Cardiac fibroblast (primary cell): ENCODE measurements at places on chromosomes 3 and 15.

- DNase-seq: no peak
Measured at GRCh38 chr3:83039422-83039821, 1278.0 kb upstream of the GBE1 start.

DNA sequence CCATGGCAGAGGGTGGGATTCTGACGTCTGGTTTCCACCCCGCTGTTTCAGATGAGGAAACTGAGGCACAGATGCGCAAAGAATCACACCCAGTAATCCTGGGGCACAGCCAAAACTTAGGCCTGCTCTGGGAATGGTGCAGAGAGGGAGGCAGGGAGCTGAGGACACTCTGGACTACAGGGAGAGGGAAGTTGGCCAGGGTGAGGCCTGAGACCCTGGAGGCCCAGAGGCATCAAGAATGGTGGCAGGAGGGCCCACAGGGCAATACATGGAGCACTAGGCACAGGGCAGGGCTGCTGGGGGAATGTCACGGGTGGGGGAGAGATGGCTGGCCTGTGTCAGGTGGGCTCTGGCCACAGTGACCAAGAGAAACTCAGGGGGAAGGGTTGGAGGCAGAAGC lies 63.6 kb downstream of the TLE3 start:
- DNase-seq: no peak

- DNase-seq: peak; percentile 95
Measured at GRCh38 chr15:38996111-38996631, 431.6 kb upstream of the RASGRP1 start.

GRCh38 chr3:40128166-40128565 lies 181.3 kb upstream of the EIF1B start:
- DNase-seq: no peak

DNA sequence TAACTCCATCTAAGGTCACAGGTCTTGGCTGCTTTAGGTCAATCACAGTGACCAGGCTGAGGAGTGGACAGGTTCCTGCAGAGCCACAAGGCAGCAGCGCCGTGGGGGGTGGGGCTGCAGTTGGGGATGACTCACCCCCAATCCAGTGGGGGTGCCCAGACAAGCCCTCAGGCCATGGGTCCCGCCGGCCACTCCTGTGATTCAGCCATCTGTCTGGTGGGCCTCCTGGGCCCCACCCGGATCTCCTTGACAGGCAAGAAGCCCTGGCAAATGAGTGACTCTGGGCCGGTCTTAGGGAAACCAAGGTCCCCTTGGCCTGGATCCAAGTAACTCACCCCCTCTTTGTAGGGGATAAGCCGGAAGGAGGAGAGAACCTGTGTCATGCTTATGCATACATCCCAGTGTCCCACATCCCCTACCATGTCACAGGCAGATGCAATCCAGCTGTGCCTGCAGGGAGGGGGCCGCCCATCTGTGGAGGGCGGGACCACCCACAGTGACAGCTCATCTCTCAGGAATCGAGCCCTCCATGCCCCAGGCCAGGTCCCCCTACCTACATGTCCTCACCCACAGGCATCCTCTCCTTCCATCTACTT lies 495 bp upstream of the COL7A1 start:
- DNase-seq: peak; percentile 59

- no peak for DNase-seq
Measured at GRCh38 chr3:121992601-121993560, 29.2 kb downstream of the ILDR1 start.

- DNase-seq: no peak
Measured at GRCh38 chr3:108599677-108600409, 10.3 kb downstream of the DZIP3 start.

- no peak for DNase-seq
Measured at GRCh38 chr3:179244878-179245277, 6.0 kb downstream of the KCNMB3 start.

- DNase-seq: no peak
Measured at GRCh38 chr3:136624894-136625815, 127.0 kb downstream of the STAG1 start.

- DNase-seq: no peak
Measured at GRCh38 chr15:77573802-77574201, 58.9 kb downstream of the LINGO1 start.

DNA sequence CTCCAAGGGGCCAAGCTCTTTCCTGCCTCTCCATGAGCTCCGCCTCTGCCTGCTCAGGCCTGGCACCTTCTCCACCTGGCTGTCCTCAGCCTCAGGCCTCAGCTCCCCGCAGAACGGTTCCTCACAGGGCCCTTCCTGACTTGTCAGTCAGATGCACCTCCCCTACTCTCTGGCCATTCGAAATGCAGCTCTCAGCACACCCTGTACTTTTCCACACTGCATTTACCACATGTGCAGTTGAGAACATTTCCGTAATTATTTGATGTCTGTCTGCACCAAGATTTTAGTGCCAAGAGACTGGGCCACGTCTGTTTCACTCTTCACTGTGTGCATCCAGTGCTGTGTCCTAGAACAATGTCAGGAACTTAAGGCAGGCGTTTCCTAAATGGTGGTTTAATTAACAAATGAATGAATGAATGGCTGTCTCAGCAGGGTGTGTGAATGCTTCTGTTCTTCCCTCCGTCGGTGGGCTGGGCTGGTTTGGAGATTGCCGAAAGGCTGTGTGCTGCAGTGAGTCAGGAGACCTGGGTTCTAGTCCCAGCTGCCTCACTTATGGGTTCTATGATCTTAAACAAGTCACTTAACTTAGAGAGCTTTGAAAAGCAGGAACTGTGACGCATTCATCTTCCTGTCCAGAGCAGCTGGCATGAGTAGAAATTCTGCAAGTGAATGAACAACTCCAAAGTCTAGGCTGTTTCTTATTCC lies 5.4 kb downstream of the MUC4 start:
- DNase-seq: peak; percentile 10

DNA sequence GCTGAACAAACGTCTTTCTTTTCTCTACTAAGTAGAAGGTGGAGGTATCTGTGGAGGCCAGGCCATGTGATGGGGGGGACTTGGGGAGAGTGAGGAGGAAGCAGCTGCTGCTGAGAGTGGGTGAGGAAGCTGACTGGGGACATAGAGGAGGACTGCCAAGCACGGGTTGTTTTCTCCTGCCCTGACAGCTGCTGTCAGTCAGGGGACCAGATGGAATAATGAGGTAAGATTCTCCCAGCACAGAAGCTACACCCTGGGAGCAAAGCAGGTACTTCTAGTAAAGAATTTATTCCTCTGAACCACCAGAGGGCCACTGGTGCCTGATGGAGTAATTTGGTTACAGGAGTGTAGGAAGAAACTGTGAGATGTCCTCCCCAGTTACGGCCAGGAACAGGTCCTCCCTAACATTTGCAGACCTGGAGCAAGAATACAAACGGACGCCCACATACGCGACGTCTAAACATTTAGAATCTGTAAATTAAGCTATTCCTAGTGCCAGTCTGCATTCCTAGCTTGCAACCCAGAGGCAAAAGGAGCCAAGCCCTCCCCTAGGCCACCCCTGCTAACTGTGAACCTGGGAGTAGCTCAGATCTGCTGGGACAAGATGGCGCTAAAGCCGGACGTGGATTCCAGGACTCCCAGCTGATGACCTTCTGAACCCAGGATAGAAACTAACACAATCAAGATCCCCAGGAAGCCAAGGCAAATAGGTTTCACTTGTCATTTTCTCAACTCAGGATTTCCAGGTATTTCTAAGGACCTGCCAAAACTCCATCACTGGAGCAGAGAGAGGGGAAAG lies 14.8 kb downstream of the CRYGS start:
- DNase-seq: no peak

- no peak for DNase-seq
Measured at GRCh38 chr15:29062179-29062591, 176.4 kb downstream of the APBA2 start.

DNA sequence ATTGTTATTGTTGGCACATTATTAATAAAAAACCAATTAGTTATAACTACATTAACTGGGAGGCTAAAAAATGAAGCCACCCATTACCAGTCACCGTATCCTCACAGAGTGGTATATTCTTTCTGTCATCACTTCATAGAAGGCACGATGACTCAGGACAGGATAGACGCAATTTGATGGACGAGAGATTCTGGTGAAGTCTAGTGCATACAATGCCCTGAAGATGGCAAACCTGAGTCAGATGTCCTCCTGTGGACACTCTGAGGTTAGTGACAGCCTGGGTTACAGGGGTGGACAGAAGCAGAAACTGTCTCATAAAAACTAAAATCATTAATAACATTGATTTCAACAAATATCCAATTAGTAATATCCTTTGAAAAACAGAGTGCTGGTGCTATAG lies 150.3 kb downstream of the SLC9A9 start:
- no peak for DNase-seq

DNA sequence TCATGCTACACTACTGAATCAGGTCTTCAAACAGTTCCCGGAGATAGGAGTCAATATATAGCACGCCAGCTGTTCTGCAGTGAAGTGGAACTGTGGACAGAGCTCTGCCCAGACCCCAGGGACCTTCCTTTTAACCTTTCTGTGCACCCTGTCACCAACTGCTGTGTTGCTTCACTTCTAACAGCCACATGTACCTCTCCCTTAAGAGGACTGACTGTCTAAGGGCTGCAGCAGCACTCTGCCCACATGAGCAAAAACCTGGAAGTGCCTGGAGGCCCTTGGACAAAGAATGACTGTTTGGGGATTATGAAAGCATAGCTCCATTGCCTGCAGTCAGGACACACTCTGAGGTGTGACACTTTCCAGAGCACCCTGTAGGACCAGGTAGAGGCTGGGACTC lies 88.3 kb upstream of the CTNNB1 start:
- no peak for DNase-seq

DNA sequence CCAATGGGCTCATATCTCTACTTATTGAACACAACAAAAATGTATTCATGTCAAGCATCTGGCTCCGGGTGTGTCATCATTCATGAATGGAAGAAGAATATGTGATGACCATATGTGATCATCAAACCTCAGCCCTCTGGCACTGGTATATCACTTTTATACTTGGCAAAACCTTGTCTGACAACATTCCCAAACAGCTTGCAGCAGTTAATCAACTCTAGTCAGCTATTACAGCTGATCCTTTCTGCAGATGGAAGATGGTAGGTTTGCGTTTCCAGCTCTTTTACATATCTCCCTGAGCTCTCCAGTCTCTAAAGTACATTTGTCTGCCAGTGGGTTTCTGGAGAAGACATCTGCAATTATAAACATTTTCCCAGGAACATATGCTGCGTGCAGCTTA lies 6.6 kb downstream of the PLSCR5 start:
- no peak for DNase-seq

- no peak for DNase-seq
Measured at GRCh38 chr3:112315791-112316190, 17.2 kb upstream of the CD200 start.

DNA sequence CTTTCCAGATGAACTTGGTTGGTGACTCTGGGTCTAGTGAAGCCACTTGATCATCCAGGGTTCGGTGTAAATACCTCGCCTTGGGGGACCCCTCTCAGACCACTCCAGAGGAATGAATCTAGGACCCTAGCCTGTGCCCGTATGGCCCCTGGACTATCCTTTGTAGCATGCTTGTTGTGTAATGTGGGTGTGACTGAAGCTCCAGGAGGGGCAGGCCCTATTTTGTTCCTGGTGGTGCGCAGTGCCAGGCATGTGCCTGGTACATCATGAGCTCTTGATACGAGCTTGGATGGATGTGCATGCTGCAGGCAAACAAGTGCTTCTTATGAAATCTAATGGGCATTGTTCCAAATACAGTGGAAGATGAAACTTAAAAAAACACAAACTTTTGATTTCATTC lies 82.8 kb downstream of the EBLN2 start:
- DNase-seq: peak; percentile 8

DNA sequence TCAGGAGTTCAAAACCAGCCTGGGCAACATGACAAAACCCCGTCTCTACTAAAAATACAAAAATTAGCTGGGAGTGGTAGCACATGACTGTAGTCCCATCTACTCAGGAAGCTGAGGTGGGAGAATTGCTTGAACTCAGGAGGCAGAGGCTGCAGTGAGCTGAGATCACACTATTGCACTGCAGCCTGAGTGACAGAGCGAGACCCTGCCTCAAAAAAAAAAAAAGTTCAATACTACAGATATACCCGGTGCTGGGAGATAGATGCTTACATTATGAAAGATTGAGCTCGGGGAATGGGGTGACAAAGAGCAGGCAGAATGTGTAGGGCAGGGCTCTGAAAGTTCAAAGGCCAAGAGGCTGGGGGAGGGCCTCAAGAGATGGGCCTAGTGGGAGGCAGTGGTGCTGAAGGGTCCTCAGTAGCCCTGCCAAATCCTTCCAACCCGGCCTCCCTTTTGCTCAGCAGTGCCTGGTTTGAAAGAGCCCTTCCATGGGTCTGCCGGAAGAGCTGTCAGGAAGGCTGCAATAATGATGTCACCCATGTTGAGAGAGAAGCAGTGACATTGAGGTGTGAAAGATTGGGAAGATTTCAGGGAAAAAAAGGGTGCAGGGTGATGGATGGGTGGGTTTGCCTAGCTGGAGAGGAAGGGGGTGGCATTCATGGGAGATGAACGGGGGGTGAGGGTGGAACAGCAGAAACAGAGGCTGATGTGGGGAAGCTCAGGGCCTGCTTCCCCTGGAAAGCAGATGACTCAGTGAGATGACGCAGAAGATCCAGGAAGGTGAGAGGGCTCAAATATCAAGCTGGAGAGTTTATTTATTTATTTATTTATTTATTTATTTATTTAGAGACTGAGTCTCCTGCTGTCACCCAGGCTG lies 20.0 kb upstream of the IREB2 start:
- peak; percentile 42 for DNase-seq

DNA sequence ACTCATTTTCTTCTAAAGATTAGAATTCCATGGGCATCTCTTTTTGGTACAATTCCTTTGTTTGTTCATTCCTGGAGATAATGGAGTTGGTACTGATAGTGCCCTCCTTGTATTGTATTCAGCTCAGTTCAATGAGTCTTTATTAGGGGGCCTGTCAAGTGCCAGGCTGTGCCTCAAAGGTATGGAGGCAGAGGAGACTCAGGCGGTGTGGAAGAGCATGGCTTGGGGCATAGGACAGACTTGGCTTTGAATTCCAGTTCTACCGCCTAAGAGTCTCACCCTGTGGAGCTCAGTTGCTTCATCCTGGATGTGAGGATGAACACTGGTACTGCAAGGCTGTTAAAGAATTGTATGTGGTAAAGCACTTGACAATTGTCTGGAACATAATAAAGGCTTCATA lies 196.6 kb upstream of the IL12A start:
- DNase-seq: no peak

- DNase-seq: no peak
Measured at GRCh38 chr3:129425619-129426018, 2.8 kb downstream of the EFCAB12 start.

- peak; percentile 85 for DNase-seq
Measured at GRCh38 chr3:8629151-8630021, 15.2 kb downstream of the SSUH2 start.
